Activated naive CD4-positive, alpha-beta T cell (primary cell): ENCODE measurements at places on chromosomes 11 and 22.

- DNase-seq: no peak
Measured at GRCh38 chr11:16605389-16605893, 133.0 kb upstream of the C11orf58 start.

- no peak for DNase-seq
Measured at GRCh38 chr11:110374921-110375320, 54.8 kb upstream of the FDX1 start.

- DNase-seq: no peak
Measured at GRCh38 chr11:5238486-5238885, 4.2 kb upstream of the HBD start.

- no peak for DNase-seq
Measured at GRCh38 chr11:126482586-126483108, 127.2 kb downstream of the ST3GAL4 start.

- no peak for DNase-seq
Measured at GRCh38 chr11:47724041-47724729, 9.0 kb upstream of the AGBL2 start.

DNA sequence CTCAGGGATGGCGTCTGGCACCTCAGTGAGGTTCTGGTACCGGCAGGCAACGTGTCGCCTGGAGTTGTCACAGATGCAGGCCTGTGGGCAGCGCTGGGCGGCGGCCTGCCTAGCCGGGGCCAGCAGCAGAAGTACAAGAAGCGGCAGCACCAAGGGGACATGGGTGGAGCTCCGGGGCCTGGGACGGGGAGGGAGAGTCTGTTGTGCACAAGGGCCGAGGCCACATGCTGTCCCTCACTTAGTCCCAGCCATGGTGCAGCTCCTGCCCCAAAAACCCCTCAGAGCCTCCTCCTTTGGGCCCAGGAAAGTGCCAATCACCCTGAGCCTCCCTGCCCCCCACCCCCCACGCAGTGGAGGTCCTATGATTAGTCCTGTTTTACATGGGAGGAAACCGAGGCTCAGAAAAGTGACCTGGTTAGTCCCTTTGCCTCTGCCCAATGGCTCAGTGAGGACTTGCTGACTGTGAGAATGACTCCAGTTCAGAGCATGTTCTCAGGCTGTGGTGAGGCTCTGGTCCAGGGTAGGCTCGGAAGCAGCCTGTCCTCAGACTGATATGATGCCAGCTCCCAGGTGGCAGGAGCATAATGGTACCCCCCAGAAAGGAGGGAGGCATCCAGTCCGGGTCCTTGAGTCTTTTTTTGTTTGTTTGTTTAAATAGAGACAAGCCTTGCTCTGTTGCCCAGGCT lies 1.1 kb downstream of the CHADL start:
- no peak for DNase-seq

DNA sequence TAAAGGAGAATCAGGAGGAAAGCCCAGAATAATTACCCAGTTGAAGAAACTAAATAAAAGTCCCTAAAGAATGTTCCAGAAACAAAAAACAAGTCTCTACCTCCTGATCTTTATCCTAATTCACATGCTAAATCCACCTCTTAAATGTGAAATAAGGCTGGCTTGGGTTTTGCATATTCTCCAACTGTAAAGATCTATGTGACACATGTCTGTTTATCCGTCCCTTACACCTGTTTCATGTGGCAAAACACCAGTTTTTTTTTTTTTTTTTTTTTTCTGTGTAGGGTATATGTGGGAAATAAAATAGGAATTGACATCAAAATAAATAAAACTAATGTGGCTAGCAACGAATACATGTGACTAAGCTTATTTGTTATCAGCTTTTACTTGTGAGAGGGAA lies 70.5 kb downstream of the NARS2 start:
- no peak for DNase-seq

DNA sequence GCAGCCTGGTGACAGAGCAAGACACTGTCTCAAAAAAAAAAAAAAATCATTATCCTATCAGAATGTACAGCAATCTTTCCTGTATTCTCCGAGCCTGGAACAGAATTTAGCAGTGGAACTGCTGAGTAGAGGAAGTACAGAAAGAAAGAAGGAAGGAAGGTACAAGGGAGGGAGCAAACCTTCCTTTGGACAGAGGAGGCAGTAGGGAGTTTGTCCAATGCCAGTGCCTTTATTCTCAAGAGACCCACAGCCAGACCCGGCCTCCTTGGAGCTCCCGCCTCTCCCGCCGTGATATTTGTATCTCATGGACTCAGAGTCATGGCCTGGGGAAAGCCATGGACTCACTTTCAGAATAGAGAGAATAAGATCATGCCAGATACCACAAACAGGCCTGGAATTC lies 37.7 kb upstream of the LRRC55 start:
- DNase-seq: no peak

DNA sequence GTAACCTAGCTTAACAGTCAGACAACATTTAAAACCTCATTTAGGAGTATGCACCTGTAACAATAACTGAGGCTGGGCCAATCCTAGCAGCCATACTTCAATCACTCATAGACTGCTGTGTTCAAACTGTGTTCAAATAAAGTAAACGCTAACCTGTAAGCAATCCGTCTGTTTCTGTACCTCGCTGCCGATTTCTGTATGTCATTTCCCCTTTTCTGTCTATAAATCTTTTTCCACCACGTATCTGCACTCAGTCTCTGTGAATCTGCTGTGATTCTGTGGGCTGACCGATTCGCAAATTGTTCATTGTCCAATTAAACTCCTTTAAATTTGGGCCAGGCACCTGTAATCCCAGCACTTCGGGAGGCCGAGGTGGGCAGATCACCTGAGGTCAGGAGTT lies 12.3 kb downstream of the APOBEC3H start:
- no peak for DNase-seq

DNA sequence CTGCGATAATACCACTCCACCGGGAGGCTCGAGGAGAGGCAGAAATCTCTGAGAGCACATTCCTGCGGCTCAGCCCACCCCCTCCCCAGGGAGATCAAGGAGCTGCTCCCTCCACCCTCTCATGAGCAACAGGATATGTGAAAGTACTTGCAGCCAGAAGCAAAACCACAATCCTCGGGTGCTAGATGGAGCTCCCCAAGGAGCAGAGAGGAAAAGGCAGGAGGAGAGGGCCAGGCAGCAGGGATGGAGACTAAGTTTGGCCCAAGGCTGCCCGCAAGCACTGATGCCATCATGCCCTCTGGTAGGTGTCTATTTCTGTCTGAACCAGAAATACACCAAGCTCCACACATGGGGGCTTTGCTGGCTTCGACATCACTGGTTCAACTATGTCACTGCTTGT lies 22.3 kb downstream of the VPS37C start:
- no peak for DNase-seq

DNA sequence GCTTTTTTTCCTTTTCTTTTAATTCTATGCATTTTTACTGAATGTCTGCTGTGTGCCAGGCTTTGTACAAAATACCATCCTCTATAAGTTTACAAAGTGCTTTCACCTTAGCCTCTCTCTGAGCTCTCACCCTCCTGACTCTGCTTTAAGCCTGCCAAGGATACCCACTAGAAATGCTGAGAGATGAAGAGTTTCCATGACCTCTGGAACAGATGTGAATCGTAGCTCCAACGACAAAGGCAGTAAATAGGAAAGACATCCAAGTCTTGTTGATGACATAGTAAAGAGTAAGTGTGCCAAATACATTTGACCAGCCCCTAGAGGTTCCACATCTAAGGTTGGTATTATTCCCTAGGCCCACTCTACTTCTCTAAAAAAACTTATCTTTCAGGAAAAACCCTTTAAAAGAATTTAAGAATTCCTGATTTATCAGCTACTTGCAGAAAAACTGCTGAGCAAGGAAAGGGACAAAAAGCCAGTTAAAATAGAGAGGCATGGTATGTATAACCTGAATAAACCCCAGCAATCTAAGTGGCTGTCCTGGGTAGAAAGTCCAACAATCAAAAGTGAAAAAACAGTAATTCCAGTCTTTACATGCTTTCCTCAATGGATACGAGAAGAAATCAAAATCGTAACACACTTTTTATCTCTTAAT lies 45.4 kb downstream of the GAB2 start:
- DNase-seq: no peak

- no peak for DNase-seq
Measured at GRCh38 chr22:28855355-28856094, 27.8 kb upstream of the ZNRF3 start.

DNA sequence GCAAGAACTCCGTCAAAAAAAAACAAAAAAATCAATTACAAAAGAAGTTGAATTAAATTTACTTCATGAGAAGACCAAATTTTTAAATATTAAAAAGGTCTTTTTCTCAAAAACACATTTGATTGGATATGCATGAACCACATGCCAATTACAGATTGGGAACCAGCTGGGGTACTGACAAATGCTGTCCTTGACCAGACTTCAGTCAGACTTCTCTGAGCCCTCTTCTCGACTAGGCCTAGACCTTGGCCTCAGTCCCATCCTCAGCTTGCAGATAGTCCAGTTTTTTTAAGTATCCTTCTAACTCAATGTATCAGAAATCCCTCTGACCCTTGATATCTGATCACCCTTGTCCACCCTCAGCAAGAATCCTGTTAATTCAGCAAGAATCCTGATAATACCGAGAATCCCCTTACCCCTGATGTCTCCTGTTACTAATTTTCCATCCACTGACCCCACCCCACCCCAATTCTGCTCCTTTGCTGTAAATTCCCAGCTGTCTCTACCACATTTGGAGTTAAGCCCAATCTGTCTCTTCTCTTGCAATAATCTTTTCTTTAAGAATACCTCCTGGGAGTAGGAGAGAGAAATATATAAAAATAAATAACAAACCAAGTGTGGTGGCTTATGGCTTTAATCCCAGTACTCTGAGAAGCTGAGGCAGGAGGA lies 30.9 kb downstream of the OR4D9 start:
- DNase-seq: no peak

GRCh38 chr22:33570110-33570509 lies 350.2 kb downstream of the LARGE1 start:
- DNase-seq: no peak

DNA sequence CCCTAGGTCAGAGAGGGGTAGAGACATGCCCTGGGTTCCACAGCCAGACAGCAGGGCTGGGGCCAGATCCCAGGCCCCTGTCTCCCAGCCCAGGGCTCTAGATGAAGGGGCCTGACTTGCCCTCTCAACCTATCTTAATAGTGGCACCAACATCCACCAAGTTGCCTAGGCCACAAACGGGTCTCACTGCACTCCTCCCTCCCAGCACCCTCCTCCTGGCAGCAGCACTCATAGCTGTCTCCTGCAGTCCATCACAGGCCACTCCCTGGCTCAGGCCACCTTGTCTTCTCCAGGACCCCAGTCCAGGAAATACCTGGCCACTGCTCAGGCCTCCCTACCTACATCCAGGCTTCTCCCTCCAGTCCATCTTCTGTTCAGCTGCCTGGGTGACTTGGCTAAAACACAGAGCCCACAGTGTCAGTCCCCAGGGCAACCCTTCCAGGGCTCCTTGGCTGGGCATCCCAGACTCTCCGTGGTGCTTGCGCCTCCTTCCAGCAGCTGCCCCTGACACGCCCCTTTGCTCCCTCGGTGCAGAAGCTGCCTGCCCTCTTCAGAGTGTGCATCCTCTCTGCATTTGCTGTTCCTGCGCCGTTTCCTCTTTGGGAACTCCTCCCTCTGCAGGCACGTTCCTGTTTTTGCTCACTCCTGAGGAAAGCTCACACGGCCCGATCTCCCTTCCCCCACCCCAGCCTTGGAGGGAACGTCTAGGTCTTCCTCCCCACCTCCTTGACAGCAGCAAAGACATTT lies 40.5 kb downstream of the LRRC32 start:
- no peak for DNase-seq

DNA sequence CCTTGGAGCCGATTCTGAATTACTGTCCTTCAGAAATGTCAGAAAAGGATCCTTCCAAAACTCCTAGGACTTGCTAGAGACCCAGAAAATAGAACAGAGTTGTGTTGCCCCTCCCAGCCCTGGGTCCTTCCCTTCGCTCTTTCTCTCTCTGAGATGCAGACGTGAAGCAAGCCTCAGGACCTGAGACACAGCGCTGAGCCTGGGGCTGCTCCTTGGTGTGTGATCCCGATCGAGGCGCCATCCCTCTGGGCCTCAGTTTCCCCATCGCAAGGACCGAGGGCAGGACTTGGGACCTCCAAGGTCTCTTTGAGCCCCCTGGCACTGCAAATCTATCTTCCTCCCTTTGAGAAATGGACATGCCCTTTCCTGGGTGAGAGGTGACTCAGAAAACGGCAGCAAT lies 533.5 kb downstream of the TBC1D22A start:
- no peak for DNase-seq

DNA sequence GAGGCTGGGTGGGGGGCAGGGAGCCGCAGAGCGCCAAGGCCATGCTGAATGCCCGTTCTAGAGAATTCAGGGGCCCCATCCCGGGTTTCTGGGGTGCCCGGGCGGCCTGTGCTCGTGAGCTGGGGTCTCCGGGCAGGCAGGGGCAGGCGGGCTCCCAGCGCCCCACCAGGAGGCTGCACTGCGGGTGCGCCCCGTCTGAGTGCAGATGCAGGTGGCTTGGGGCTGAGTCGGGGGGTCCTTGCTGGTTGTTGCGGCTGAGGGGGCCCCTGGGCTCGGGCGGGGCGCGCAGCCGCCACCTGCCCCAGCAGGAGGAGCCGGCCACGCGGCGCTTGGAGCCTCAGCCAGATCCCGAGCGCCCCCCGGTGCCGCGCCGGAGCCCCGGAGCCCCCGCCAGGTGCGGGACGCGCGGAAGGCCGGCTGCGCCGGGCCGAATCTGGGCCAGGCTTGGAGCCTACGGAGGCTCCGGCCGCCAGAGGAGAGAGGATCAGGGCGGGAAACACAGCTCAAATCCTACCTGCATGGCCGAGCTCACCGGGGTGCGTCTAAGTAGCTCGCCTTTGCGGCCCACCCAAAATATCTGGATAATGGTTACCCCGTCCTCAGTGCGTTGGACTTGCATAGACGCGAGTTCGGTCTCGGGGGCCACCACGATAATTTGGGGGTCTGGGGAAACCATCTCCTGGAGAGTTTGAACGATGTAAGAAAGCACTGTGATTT lies 590 bp upstream of the IGF2 start:
- no peak for DNase-seq

GRCh38 chr11:7414973-7415817 lies 70.1 kb upstream of the OLFML1 start:
- DNase-seq: no peak

GRCh38 chr22:30667107-30667493 lies 575 bp downstream of the DUSP18 start:
- DNase-seq: no peak

DNA sequence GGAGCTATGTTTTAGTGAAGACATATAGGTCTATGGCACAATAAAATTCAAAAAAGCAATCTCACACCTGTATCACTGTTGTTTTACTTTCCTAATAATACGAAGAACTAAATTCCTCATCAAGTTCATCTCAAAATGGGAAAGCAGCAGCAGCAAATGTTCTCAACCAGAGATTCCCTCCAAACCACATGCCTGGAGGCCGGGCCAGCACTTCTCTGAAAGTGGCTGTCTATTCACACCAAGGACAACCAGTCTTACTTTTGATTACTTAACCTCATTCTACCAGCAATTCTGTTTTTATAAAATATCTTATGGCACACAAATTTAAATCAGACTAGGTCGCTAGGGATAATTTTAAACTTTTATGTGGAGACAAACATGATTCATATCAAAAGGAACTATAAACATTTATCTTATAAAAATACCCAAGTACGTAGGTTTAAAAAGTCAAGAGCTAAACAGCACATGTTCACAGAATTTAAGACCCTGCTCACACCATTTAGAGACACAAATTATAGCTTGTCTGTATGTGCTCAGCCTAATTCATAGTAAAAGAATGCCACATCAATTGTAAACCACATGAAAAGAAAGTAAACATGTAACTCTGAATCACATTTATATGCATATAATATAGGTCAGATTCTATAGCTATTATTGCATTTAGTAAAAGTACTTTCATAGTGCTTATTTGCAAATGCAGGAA lies 46.1 kb downstream of the RRAS2 start:
- DNase-seq: no peak
